GM20000 (cell line): ENCODE measurements at places on chromosomes 5 and 9.

DNA sequence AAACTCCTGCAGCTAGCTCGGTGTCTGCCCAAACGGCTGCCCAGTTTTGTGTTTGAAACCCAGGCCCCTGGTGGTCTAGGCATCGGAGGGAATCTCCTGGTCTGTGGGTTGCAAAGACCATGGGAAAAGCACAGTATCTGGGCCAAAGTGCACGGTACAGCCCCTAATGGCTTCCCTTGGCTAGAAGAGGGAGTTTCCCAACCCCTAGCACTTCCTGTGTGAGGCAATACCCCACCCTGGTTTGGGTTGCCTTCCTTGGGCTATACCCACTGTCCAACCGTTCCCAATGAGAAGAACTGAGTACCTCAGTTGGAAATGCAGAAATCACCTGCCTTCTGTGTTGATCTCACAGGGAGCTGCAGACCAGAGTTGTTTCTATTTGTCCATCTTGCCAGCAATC lies 41.8 kb downstream of the CAVIN4 start:
- DNase-seq, result no peak

DNA sequence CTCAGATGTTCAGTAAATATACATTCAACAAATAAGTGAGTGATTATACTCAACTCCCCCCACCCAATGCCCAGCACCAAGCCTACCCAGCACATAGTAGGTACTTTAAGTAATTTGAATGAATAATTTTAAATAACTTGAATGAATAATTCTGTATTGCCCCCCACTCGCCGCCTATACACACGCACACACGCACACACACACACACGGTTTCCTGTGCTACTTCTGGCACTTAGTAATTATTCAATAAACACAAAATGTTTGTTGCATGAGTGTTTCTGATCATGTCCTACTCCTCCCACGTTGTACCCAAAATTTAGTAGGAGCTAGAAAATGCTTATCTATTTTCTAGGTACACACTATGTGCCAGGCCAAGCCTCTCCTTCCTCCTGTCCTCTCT lies 16.2 kb downstream of the PCDH12 start:
- no peak for DNase-seq

- no peak for DNase-seq
Measured at GRCh38 chr5:147509710-147510651, at the start of gene DPYSL3. Gene DPYSL3, minus strand, starts transcription at chr5:147510068. Its CDS starts 210 bp downstream, at chr5:147509858.

DNA sequence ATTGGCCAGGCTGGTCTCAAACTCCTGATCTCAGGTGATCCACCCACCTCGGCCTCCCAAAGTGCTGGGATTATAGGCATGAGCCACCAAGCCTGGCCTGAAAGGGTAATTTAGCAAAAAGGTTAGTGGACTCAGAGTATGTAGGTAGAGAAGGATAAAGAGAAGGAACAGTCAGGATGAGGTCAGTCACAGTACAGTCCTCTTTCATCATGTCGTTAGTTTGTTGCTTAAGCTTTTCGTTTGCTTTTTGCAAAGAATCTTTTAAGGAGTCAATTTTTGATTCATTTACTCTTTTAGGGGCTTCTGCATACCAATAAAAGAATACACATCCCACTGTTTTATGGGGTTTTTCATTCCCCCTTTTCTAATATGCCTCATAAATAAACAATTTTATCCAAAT lies 17.8 kb upstream of the GBGT1 start:
- no peak for DNase-seq

DNA sequence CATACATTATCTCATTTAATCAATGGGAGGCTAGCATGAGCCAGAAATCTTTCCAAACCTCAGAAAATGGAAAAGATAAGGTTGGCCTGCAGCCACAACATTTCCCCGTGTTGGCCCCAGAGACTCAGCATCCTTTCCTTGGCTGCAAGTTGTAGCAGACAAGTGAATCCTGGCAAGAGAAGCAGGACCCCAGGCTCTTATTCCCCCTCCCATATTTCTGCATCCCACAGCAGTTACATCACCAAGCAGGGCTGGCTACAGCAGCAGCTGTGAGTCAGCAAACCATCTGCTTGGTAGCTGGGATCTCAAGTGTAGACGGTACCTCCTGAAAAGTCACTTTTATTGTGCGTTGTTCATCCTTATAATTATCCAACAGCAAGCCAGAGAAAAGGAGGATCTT lies 212.4 kb downstream of the GNA14 start:
- no peak for DNase-seq

- no peak for DNase-seq
Measured at GRCh38 chr5:74570250-74570649, 70.3 kb downstream of the ENC1 start.

DNA sequence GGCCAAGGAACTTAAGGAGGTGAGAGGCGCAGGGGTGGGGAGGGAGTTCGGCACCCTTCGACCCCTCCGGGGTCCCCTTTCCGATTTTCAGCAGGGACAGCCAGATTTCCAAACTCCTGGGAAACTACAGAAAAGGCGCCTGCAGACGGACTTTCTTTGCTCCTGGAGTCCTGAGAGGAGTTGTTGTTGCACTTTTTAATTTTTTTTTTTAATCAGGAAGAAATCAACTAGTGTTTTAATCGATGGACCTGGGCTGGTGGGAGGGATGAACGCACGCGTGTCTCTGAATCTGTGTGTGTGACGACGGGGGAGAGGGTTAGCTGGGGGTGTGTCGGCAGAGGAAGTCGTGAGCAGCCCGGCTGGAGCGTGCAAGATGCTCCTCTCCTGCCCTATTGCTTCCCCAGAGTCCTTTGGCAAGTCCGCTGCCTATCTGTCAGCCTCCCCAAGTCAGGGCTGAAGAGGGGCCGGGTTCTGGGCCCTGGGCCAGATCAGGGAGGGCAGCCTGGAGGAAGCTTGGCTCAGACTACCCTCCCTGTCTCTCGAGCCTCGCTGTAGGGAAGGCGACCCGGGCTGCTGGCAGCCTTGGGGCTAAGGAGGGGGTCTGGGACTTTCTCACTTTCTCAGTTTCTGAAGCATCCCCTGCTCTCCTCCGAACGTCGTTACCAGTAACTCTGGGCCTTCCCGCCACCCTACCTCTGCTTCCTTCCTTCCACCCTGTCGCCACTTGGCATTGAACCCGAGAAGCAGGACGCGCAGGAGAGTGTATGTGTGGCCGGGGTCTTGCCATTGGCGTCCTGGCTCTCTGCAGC lies 731 bp downstream of the PRR16 start:
- peak; percentile 44 for DNase-seq

DNA sequence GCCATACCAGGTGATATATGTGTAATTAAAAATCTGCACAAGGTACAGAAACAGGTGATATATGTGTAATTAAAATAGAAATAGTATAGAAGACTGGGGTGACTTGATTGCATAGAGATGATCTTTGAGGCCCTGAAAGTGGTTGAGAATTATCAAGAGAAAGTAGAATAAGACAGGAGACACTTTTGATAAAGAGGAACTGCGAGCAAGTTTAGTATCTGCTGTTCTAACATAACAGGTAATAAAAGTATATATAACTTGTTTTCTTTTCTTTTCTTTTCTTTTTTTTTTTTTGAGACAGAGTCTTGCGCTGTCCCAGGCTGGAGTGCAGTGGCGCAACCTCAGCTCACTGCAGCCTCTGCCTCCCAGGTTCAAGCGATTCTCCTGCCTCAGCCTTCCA lies 5.4 kb downstream of the SNX2 start:
- no peak for DNase-seq

DNA sequence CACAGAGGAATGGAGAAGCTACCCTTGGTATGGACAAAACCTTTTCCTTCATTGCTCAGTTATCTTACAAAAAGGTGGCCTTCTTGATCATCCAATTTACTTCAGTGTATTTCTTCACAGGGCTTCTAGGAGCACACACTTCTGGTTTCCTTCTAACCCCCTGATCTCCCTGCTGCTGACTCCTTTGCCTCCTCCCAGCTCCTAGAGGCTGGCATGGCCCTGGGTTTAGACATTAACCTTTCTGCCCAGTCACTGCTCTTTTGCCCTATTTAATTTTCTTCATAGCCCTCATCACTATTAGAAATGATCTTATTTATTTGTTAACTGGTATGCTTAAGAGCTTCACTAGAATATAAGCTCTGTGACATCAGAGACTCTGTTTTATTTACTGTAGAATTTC lies 63.2 kb downstream of the ANKRD55 start:
- DNase-seq, result no peak
